ENCODE measurements at places on chromosomes 12 and 14.

DNA sequence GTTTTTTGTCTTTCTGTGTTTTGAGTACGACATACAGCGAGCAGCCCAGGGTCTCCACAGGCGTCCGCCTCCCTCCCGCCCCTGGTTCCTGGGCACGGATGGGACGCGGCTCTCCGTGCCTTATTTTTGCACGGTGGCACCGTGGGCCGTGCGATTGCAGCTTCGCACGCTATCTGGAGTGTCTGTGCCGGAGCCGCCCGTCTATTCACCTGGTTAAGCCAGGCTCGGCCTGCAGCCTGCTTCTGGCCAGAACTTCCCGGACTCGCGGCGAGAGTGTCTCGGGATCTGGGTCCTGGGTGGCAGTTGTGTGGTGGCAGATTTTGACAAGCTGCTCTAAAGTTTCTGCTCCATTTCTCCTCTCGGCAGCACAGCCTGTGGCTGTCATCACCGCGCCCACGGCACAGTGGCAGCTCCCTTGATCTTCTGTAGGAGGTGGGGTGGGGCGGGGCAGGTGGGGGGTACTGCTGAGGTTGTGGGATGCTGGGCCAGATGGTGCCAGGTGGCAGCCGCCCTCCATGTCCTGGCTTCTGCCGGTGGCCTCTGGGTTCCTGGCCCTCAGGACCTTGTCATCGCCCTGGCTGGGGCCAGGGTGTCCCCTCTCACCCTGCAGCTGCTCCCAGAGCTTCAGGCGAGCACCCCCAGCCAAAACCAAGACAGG, 2.9 kb downstream of the MMP17 start:
- DNase-seq, result peak; percentile 20

- DNase-seq, result no peak
Observed at GRCh38 chr14:89911010-89911919, 43.3 kb downstream of the EFCAB11 start.

DNA sequence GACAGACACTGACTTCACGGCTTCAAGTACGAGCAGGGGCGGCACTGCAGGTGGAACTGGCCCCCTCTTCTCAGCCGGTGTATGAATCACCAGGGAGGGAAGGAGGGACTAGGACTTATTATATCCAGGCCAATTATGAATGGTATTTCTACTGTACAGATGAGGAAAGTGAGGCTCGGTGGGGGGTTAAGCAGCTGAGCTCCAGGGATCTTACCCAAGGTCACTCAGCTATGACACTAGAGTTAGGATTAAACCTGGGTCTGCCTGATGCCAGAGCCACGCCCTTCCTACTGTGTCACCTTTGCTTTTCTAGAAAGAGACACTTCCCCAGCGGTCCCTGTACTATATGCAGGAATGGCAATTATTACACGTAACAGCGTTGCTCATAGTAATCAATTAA, 42.2 kb upstream of the NRXN3 start:
- DNase-seq, result no peak

DNA sequence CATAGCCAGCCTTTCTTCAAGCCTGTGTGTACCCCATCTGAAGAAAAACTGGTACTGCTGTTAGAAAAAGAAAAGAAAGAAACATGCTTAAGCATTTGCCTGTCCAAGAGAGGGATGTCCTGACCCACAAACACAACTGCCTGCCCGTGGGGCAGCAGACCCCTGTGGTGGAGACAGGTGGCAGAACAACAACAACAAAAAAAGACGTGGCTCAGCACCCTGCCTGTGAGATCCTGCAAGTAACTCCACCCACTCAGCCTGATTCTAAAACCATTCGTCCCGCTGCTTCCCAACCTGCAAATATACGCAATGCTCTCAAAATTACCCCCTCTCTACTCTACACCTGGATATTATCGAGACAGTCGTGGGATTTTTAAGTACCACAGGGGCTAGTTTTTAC, 64.9 kb upstream of the ZDHHC17 start:
- no peak for DNase-seq

GRCh38 chr14:64637735-64638473, 66.3 kb upstream of the PLEKHG3 start:
- DNase-seq, result no peak

DNA sequence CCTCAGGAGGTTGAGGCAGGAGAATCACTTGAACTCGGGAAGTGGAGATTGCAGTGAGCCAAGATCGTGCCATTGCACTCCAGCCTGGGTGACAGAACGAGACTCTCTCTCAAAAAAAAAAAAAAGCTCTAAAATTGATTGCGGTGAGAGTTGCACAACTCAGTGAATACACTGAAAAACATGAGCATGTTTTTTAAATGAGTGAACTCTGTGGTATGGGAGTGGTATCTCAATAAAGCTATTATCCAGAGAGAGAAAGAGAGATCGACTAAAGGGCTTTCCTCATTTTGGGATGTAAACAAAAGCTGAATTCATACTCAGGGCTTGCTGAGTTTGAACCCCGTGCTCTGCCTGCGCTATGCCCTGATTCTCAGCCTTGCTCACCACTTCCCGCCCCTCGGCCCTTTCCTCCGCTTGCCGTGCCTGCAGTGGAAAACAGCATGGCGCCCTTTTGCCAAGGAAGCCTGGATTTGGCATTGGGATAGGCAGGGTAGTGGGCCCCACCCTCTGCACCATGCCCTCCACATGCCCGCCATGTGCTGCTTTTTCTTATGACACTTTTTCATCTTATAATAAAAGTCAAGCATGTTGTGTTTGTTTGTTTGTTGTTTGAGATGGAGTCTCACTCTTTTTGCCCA, 102.5 kb downstream of the LGMN start:
- no peak for DNase-seq

DNA sequence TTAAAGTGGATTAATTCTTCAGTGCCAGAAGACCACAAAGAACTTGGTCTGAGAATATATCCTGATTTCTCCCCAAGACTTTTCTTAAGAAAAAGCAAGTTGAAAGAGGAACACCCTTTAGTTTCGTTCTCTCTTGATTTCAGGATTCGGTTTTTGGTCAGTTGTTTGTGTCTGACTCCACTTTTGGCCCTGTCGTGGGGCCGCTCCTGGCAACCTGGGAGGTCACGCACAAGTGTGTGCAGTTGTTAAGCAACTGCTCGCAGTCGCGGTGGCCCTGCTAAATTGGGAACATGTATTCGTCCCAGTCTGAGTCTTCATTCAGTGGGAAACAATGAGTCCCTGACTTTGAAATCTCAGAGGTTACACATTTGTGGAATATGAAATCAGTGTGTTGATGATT, 68.7 kb downstream of the RGS6 start:
- DNase-seq, result peak; percentile 9

GRCh38 chr14:61706096-61706690, 10.9 kb downstream of the HIF1A start:
- no peak for DNase-seq

DNA sequence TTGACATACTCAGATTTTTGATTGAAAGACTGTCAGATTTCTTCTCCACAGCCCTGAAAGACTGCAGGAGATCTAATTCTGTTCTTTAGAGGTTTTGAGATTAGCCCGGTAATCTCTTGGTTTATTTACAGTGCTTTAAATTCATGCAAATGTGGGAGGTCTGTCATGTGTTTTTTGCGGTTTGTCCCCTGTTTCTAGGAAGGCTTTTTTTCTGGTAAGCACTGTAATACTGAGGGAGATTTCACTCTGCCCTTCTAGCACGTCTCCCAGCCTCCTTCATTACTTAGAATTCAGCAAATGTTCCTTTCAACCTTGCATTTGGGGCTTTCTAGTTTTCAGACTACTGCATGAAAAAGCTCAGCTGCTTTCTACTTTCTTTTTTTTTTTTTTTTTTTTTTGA, 31.1 kb downstream of the GPHN start:
- DNase-seq, result no peak

DNA sequence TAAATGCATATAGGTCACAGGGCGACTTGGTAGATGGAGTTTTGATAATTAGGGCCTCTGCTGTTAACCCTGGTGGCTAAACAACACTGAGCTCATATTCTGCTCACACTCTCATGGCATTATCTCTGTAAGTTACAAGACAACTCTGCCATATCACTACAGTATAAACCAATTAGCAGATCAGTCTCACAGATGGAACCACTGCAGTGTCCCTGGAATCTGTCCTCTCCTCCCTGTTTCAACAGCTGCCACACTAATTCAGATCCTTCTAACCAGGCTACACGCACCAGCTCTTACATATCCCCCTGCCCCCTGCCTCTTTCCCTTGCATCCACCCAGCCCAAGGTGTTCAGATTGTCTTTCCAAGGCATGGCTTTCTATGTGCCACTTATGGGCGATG, 161.0 kb upstream of the RMST start:
- DNase-seq, result no peak

DNA sequence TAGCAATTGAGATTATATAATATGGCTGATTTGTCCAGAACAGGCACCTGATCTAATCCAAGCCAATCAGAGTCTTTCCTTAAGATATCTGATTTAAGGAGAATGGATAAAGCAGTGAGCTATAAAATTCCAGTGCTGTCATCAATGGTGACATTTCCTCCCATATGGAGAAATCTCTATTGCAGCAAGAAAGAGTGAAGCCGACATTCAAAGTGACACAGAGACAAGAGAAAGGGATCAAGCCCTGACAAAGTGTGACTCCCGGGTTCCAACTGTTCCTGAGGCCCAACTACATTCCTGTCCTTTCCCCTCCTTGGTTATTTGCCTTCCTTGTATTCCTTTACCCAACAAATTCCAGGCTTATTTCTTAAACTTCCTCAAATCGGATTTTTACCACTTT, 430.0 kb upstream of the SOX5 start:
- DNase-seq, result no peak

GRCh38 chr12:6821591-6822425, at the start of gene GPR162:
Gene GPR162, plus strand, starts transcription at chr12:6821821. Its CDS starts 2,078 bp downstream, at chr12:6823899.
- DNase-seq, result peak; percentile 27

GRCh38 chr12:92539110-92539749, 163.6 kb upstream of the PLEKHG7 start:
- DNase-seq, result no peak

DNA sequence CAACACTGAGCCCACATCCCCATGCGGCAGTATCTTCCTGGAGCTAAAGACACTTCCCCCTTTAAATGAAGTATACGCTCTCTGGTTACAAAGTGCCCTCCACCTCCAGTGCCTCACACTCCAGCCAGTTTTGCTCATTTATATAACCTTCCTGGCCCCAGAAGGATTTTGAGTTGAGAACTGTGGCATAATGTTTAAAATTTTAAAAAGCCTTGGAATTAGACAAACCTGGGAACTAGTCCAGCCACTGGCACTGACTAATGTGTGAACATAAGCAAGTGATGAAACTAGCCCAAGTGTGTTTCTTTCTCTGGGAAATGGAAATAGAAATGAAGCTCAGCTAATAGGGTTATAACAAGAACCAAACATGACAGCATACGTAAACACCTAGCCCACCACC, 723.7 kb upstream of the USP15 start:
- no peak for DNase-seq

- DNase-seq, result no peak
Observed at GRCh38 chr12:7750350-7750749, 3.2 kb upstream of the CLEC4C start.

GRCh38 chr12:111256629-111257434, 112.1 kb downstream of the PHETA1 start:
- no peak for DNase-seq

GRCh38 chr14:104195878-104196277, 57.5 kb downstream of the KIF26A start:
- DNase-seq, result no peak

DNA sequence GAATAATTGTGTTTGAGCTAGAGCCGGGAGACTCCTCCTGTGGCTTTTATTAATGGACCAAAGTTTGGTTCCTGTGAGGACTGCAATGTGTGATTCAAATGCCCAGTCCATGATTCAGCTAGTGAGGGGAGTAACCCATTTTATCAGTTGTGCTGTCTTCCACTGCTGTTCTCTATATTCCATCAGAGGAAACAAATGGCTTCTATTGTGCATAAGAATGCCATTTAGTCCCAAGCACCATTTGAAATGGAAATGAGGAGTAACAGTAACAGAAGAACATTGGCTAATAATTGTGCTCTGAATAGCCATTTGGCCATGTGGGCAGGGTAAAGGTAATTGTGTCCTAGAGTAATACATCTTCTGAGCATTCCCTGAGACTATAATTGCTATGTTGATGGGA, 642.7 kb downstream of the DIO2 start:
- no peak for DNase-seq

- DNase-seq, result no peak
Observed at GRCh38 chr12:2354151-2354991, 301.6 kb downstream of the CACNA1C start.

- DNase-seq, result no peak
Observed at GRCh38 chr12:130609966-130610365, 106.1 kb downstream of the RIMBP2 start.

Data from activated CD4-positive, alpha-beta T cell treated with anti-CD3 and anti-CD28 coated beads, Interleukin-2, amount 50 U/mL, for 48 hours (primary cell).